OCI-LY7 (cell line): ENCODE measurements at places on chromosomes 12 and 14.
A peak's percentile ranks its signal among the peaks of the same experiment; 100 is the strongest.

DNA sequence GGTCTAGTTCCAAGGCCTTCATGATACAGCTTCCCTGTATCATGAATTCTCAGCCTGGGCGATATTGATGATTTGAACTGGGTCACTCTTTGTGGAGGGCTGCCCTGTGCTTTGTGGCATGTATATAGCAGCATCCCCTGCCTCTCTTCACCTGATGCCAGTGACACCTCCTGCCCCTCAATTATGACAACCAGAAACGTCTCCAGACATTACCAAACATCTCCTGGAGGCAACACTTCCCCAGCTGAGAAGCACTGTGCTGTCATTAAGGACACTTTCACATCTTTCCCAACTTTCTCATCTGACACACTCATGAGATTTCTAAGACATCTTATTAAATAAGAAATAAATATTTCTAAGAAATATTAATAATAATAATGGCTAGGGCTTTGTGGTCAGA, 315.3 kb downstream of the BCL11B start:
- no peak for DNase-seq

GRCh38 chr12:94433744-94434143, 25.9 kb downstream of the CEP83 start:
- DNase-seq, result no peak

DNA sequence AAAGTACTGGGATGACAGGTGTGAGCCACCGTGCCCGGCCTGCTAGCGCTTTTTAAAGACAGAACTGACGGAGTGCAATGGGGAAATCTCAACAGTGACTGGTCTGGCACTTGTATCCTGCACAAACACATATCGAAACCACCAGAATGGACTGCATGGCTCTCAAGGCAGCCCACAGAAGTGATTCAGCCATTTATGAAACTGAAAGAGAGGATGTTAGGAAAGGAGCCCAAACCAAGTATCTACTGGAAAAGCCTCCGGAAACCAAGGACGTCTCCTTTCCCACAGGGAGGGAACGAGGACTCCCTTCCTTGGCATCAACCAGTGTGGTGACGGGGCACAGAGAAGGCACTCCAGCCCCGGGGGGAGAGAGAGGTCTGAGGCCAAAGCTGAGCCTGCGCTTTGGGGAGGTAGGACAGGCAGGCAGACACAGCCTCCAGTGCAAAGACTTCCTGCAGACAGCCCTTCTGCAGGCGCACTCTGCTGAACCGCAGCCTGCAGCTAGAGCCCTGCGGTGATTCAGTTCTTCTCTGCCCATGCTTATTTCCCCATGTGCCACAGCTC, 16.5 kb downstream of the SLC15A4 start:
- DNase-seq, result no peak

DNA sequence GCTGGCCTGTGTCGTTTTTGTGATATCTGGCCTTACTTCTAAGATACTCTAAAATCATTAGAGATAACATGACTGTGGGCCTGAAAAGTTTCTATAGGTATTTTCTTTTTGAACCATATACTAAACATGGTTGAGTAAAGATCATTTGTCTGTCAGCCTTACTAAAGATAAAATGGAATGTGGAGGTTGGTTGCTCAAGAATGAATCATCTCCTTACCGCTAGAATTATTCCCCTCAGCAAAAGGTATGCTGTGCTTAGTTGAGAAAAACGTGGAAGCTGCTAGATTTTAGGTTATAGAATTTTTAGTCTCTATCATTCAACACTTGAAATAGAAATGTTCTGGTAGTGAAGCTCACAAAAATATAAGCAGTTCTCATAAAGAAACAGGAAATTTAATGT, 407.3 kb downstream of the AEBP2 start:
- DNase-seq, result no peak

- peak; percentile 91 for DNase-seq
Measured at GRCh38 chr14:60184146-60184904, 19.1 kb upstream of the DHRS7 start.
